ENCODE measurements at places on chromosomes 7 and 10.

GRCh38 chr7:36039243-36039642 is 113.8 kb upstream of the EEPD1 start:
- DNase-seq, result no peak

- DNase-seq, result no peak
Observed at GRCh38 chr7:156616269-156617202, 24.0 kb upstream of the RNF32 start.

DNA sequence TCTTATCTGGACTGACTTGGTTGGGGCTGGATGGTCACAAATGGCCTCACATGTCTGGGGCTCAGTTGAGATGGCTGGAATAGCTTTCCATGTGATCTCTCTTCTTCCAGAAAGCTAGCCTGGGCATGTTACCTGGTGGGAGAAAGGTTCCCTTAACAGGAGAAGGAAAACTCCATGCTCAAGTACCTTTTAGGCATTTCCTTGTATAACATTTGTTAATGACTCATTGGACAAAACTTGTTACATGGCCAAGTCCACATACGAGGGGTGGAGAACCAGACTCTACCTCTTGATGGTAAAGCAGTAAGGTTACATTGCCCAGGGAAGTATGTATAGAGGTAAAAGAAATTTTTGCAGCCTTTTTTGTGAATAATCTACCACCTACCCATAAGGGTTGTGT is 826.4 kb downstream of the LRMDA start:
- no peak for DNase-seq

DNA sequence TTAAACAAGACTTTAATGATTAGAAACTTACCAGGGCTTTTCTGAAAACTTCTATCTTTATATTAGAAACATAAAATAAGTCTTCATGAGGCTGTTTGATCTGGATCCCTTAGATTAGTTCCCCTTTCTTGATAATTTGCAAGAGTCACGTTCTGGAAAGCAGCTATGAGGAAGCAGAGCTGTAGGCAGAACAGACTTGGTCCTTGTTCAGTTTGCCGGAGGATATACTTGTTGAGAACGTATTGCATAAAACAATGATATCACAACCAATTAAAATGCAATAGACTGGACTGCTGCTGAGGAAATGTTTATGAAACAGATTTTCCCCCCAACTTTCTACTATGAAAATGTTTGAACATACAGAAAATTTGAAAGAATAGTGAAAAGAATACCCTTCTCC is 2.8 kb downstream of the SAMD9L start:
- DNase-seq, result no peak

- no peak for DNase-seq
Observed at GRCh38 chr7:10083766-10084165, 889.9 kb upstream of the PHF14 start.

Measured in NCI-H446 (cell line).